ENCODE measurements at places on chromosomes 2 and 18. TPM values are rescaled to one million over a fixed set of nuclear protein-coding genes. Genes with fewer than 3 reads are reported as not detected.

GRCh38 chr2:42965196-42965595 lies 172.8 kb upstream of the HAAO start:
- no peak overlapping the region for H3K4me3 ChIP-seq
- H3K36me3 ChIP-seq = no peaks in the 10 kb centered on the region
- H3K27me3 ChIP-seq = peaks cover 24% of the 10 kb centered on the region
- no peak for DNase-seq

GRCh38 chr2:11661891-11662435 lies 8.0 kb downstream of the NTSR2 start:
- H3K4me3 ChIP-seq = no peak overlapping the region
- no peak overlapping the region for H3K27ac ChIP-seq
- peaks cover 4% of the 10 kb centered on the region for H3K4me1 ChIP-seq
- H3K36me3 ChIP-seq = peaks cover 2% of the 10 kb centered on the region
- no peak for DNase-seq
- peaks cover 58% of the 10 kb centered on the region for H3K27me3 ChIP-seq

DNA sequence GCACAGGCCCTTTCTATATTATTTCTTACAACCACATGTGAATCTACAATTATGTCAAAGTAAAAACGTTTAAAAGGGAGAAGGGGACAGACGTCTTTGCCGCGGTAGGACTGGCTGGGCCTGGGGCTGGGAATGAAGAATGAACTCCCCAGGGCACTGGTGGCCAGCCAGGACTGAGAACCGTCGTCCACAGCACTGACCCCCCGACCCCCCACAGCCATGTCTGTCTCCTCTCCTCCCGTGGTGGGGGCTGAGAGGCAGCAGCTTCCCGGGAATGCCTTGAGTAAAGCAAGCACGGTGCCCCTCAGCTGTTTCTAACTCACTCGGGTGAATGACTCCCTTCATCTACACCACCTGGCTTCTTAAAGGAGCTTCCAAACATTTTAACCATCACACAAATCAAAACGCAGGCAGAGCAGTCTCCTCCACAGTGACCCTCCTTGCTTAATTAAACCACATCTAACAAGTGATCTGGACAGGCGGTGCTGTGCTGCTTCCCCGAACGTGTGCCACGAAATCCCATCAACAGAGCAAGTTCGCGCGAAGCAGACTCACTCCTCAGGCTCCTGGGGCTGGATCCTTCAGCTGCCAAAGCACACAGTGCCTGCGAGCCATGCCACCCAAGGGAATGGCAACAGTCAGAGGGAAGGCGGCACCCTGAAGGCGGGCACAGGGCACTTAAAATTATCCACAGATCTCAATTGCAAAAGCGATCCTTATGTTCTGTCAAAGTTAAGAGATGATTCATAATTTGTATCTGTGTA lies 217.7 kb downstream of the EIPR1 start:
- peaks cover 2% of the 10 kb centered on the region for H3K4me1 ChIP-seq
- H3K27ac ChIP-seq = no peak overlapping the region
- no peak for DNase-seq
- no peak overlapping the region for H3K4me3 ChIP-seq
- H3K27me3 ChIP-seq = no peaks in the 10 kb centered on the region

- H3K27me3 ChIP-seq = peaks cover 34% of the 10 kb centered on the region
- H3K27ac ChIP-seq = no peak overlapping the region
- H3K36me3 ChIP-seq = no peaks in the 10 kb centered on the region
- no peaks in the 10 kb centered on the region for H3K4me1 ChIP-seq
- no peak overlapping the region for H3K4me3 ChIP-seq
Observed at GRCh38 chr18:21468514-21469164, 131.9 kb downstream of the ESCO1 start.

GRCh38 chr2:85753525-85754312 lies at the start of gene ATOH8:
Gene ATOH8, plus strand, starts transcription at chr2:85753991. Its CDS starts 199 bp downstream, at chr2:85754190.
- H3K4me3 ChIP-seq = peak within 1 kb of the TSS; percentile 83
- H3K36me3 ChIP-seq = peaks cover 3% of the 10 kb centered on the region
- no peak within 1 kb of the TSS for H3K27ac ChIP-seq
- peaks cover 59% of the 10 kb centered on the region for H3K27me3 ChIP-seq

GRCh38 chr2:19362094-19362754 lies 3.8 kb upstream of the OSR1 start:
- peak overlapping the region; percentile 95 for H3K4me3 ChIP-seq
- DNase-seq = no peak
- peaks cover 3% of the 10 kb centered on the region for H3K36me3 ChIP-seq
- peaks cover 37% of the 10 kb centered on the region for H3K4me1 ChIP-seq

DNA sequence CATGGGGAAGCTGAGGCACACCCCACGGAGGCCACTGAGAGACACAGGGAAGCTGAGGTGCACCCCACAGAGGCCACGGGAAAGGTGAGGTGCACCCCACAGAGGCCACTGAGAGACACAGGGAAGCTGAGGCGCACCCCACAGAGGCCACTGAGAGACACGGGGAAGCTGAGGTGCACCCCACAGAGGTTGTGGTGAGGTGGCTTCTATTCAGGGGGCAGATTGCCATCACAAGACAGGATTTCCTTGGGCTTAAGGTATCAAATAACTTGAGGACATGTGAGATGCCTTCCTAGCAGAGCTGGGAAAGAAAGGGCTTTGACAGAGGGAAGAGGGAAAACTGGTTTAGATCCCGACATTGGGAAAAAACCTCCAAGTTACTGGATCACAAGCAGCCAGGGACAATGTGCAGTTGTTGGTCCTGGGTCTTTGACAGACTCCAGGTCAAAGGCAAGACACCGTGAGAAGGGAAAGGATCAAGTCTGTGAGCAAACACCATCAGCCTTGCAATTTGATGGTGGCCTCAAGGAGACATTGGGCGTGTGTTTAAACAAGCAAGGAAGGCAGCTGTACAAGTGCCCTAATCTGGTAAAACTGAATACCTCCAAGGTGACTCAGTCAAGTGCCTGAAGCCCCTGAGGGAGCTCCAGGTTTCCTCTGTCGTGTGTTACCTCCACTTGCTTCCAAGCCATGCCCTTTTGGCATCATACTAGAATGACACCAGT lies 133.2 kb upstream of the EPAS1 start:
- H3K27me3 ChIP-seq = no peaks in the 10 kb centered on the region
- peak overlapping the region; percentile 10 for H3K4me3 ChIP-seq
- DNase-seq = no peak
- H3K27ac ChIP-seq = no peak overlapping the region

DNA sequence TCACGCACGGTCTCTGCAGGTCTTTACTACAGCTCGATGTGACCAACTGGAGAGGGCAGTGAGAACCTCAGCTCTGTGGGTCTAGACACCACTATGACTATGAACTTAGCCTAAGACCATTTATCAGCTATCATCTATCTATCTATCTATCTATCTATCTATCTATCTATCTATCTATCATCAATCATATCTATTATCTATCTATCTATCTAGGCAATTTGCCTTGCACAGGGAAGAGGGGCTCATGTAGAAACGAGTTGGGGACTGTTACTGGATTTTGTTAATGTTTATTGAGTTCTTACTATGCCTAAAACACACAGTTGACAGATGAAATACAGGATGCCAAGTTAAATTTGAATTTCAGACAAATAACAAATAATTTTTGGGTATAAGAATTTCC lies 41.1 kb upstream of the TLK1 start:
- H3K27ac ChIP-seq = no peak overlapping the region
- H3K4me3 ChIP-seq = no peak overlapping the region
- peaks cover 2% of the 10 kb centered on the region for H3K4me1 ChIP-seq
- no peaks in the 10 kb centered on the region for H3K36me3 ChIP-seq
- no peaks in the 10 kb centered on the region for H3K27me3 ChIP-seq
- DNase-seq = no peak

Gene CYRIA
- total RNA-seq = 2.4 TPM

Gene GAREM2
- 6.5 TPM for total RNA-seq
